ENCODE measurements at places on chromosomes 6 and 20.

DNA sequence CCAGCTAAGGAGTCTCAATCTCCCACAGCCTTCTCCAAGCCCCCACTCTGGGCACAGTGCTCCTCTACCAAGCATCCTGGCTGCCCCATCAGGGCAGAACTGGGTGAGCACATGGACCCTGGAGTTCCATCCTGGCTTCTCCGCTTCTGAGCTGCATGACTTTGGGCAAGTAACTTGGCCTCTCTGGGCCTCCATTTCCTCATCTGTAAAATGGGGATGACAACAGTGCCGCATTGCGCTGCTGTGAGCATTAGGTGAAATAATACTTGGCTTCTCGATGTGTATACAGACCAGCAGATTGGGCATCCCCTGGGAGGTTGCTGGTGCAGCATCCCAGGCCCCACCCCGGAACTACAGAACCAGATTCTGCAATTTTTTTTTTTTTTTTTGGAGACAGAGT, 8.3 kb upstream of the RIPOR3 start:
- DNase-seq = no peak

DNA sequence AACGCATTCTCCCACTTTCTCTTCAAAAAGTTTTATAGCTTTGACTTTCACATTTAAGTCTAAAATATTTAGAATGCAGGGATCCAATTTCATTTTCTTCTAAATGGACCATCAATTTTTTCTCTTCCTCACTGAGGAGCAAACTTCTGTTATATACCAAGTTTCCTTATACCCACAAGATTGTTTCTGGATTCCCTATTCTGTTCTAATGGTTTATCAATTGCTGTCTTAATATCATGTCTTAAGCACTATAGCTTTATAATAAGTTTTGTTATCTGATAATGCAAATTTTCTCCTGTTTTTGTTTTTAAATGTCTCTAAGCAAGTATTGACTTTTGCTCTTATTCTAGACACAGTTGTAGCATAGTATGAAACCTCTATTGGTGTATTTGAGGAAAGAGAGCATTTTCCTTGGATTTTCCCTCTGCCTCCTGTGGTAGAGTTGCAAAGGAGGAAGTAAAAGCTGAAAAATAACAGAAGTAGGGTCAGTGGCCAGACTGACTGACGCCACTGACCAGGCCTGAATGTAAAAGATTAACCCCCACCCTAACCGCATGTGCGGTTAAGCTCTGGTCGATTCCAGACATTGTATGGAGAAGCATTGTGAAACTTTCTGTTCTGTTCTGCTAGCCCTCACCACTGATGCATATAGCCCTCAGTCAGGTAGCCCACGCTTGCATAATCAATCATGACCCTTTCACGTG, 40.3 kb downstream of the GPX5 start:
- no peak for DNase-seq

- no peak for DNase-seq
These were observed 73.9 kb downstream of the RAMACL start for GRCh38 chr6:166512567-166512966.

- no peak for DNase-seq
These were observed 123.5 kb downstream of the TCP11 start for GRCh38 chr6:35017411-35018181.

DNA sequence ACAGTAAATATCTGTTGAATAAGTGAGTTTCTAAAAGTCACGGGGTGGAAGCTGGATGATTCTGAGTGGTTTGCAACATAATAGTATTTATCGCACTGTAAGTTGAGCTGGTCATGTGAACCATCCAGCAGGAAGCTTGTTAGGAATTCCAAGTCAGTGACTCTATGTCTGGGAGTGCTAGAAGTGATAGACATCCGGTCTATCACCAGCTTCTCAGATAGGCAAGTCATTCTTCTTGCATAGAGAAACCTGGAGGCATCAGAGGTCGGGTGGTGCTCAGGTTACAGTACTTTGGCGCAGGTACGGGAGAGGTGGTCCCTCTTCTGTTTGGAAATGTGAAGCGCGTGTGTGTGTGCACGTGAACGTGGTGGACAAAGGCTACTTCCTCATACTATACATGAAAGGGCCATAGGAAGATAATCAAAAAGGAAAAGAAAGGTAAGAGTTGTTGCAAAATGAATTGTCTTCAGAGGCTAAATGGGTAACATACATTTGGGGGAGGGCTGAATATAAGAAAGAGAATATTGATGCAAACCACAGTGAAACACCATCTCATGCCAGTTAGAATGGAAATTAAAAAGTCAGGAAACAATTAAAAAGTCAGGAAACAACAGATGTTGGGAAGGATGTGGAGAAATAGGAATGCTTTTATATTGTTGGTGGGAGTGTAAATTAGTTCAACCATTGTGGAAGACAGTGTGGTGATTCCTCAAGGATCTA, 299.3 kb upstream of the ZFP64 start:
- no peak for DNase-seq

DNA sequence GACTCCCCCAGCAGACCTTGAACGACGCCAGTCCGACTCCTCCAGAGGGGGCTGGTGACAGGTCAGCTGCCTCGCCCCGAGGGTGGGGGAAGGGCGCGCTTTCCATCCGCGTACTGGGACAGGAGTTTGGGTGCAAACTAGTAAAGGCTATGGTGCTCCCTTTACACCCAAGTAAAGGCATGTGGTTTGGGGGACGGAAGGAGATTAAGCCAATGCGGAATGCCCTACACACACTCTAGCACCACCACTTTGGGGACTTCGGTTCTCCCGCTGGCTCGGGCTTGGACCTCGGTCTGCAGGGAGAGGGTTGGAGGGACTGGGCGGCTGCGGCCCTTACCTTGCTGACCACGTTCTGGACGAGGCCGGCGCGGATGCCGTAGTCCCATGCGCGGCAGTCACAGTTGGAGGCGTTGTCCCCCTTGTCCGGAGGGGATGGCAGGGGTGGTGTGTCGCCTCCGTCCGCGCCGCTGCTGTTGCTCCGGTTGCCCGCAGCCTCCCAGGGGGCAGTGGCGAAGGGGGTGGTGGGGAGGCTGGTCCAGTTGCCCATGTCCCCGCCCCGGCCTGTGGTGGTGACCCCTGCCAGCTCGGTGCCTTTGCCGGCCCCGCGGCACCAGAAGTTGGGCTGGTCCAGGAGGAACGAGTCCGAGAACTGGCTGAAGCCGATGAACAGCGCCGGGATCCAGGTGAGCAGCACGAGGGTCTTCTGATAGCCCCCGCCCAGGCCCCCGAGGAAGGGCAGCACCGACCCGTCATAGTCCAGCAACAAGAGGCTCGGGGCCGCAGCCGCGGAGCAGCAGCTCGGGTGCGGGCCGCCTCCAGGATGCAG, 1.1 kb downstream of the SLC22A23 start:
- DNase-seq = no peak

- no peak for DNase-seq
These were observed 298.4 kb downstream of the UTRN start for GRCh38 chr6:144583614-144583954.

- DNase-seq = no peak
These were observed 39.9 kb upstream of the RNF8 start for GRCh38 chr6:37313723-37314486.

DNA sequence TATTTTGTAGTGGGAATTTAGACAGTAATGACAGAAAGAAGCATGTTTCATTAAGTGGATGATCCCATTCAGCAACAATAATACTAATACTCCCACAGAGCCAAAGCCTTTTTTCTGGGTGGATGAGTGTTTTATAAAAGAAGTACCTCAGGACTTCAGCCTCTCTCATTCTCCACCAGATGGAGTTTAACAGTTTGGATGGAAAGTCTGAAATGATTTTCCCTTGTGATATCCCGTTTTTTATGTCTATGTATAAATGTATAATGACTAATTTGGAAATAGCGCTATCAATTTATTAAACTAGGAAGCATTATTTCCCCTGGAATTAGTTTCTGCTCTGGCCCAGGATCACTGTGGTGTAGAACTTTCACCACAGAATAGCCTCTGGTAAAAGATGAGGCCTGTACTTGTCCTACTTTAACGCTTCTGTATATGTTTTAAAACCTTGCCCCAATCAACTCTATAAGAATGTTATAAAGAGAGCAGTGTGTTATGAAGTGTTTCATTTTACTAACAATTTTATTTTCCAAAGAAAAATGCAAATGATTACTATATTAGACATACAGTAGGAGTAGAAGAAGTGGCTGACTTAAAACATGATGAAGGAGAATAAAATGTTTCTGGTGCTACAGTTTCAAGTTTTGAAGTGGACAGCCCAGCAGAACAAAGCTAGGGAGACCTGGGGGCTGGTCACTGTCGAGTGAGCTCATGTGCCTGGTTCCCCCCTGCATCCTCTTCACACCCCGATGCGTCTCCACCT, 135.6 kb downstream of the HIVEP1 start:
- DNase-seq = no peak

DNA sequence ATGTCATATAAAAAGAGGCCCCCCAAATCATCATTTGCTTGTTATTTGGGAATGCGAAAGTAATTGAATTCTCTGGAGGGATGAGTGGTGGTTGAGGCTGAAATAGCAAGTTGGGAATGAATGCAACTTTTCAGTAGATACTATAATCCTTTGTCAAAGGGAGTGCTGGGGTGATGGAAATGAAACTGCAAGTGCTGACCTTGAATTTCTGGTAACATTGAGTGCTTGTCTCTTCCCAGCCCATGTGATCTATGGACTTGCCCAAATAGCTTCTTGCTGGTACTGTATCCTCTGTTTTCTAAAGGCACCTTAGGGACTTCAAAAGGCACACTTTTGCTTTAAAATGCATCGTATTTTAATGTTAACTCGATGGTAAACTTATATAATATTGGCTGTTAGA, 14.8 kb downstream of the PAQR8 start:
- DNase-seq = no peak

DNA sequence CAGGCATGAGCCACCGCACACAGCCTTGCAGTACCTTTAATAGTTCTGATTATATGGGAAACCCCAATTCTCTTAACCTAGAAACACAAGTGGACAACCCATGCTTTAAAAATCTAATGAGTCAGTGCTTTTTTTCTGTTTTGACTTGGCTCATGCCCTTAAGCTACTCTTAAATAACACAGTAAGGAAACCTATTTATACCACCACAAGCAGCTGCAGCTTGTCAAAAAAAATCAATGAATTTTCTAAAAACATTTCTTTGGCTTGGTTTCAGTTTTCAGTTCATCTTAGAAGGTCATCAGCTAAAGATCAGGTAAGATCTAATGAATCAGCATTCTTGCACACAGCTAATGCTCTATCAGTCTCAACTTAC, 124.1 kb upstream of the DST start:
- DNase-seq = no peak

DNA sequence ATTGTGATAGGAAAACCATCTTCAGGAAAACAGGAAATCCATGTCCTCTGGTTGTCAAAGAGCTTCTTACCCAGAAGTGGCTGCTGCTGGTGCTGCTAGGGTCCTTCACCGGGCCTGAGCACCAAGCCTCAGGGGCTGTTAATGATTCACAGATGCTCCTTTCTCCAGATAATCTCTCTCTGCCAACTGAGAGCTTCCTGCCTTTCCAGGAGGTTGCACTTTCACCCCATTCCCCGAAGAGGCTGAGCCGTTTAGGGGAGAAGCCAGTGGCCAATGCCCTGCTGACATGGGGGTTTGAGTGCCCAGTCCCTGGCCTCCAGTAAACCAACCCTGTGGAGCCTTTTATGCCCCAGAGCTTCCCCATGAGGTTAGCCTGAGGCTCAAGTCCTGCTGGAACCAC, 122.4 kb downstream of the CBLN4 start:
- DNase-seq = no peak

- DNase-seq = no peak
These were observed 165.9 kb downstream of the SOBP start for GRCh38 chr6:107655864-107656263.

DNA sequence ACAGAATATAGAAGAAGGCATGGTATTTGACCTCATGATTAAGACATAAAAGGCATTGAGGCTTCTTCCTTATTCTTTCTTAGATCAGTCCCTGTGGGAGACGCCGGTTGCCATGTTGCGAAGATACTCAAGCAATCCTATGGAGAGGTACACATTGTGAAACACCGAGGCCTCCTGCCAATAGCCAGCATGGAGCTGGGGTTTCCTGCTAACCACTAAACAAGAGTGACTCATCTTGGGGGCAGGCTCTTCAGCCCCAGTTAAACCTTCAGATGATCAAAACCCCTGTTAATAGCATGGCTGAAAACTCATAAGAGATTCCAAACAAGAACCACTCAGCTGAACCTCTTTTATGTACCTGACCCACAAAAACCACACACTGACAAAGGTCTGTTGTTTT, 478.8 kb downstream of the CD83 start:
- DNase-seq = no peak

- no peak for DNase-seq
These were observed 181.9 kb upstream of the KCNG1 start for GRCh38 chr20:51204794-51205193.

- DNase-seq = no peak
These were observed 40.9 kb downstream of the PTPRA start for GRCh38 chr20:2914160-2914559.

DNA sequence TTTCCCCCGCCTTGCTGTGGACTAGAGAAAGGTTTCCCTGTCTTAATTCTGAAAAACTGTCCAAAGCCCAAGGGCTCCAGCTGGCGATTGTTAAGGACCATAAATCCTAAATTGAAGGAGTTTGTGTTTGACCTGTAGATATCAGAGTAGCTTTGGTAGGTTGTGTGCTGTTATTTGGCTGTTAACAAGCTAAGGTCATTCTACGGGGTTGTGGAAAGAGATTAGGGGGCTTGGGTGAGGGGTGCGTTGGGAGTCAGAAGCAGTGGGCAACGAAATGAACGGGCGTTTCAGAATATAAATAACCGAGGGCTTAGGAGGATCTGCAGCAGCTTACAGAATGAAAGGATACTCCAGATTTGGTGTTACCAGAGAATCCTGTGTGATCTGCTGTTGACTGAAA, 32.6 kb upstream of the BTN3A2 start:
- no peak for DNase-seq
